ENCODE measurements at places on chromosomes 6 and 20.

DNA sequence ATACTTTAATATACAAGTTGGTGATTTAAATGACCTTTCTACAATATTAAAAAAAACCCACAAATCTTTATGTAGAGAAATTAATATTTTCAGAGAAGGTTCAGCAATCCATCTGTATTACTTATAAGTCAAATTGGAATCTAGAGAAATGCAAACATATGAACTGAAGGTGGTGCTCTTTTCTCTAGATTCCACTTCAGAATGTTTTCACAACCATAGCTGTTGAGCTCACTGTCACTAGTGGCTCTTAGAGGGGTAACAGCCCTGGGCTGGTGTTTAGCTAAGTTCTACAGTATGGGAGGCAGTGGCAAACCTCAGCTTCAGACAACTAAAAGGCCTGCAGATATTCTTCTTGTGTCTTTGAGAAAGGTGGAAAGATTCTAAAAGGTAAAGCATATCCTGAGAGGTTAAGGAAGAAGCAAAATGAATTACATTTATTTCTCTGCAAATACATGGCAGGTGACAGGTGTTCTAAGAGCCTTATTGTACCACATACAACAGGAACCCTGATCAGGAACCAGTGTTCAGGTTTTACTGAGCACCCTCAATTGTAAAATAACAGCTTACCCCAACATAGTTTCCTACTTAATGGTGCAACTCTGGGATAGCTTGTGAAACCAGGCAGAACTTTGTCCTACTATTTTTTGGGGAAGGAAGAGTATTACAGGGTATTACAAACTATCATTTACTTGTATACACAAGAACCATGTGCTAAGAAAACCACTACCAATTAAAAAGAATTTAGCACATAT, 56.6 kb upstream of the SAMHD1 start:
- DNase-seq, result no peak

DNA sequence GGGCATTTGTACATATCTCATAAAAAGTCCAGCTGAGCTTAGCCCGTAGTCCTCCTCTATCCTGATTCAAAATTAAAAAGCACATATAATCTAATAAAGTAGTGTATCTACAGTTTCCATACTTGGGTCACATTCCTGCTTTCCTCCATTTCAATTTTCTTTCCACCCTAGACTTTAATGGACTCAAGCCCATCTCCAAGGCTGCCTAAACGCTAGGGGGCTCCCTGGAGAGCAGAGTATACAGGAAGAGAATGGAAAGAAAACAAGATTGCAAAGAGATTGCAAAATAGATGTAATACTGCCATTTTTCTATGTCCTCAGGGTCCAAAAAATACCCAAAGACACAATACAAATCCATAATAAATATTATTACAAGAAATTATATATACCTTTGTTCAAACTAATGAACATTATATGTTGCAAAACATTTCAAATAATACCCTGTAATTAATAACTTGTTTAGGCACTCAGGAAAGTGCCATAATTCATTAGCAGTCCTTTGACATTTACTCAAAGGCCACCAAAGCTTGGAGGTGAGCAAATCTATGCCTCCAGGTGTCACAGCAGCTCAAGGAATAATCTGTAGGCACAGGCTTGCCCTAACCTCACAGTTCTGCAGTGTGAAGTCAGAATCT, 2.4 kb upstream of the MCM3 start:
- peak; percentile 60 for DNase-seq

DNA sequence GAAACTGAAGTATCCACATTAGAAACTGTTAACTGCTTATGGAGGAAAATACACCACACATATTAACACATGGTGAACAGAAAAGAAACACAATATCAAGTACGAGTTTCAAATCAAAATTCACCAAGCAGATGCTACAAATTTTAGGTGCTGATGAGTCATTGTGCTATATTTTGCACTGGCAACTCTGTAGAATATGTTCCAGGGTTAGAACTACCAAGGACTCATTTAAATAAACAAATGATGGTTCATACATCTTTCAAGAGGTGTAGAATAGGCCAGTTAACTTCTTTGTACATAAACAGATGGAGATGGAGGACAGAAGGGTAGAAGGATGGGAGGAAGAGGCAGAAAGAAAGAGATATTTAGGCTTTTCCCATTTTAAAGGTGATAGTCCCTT, 184.9 kb downstream of the ARHGAP18 start:
- no peak for DNase-seq

DNA sequence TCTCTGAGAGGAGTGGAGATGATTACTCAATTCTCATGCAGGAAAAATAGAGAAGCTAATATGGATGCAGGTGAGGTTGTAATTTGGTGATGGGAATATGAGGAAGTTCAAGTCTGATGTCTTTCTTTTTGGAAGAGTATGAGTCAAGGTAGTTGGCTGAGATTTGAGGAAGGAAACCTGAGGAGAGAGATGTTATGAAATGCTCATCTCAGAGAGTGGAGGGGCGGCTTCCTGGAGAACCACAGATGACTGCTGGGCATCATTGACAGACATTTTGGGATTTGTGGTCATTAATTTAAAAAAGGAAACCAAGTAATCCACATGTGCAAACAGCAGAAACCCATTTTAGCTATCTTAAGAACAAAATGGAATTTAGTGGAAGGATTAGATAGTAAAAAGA, 72.5 kb upstream of the UST start:
- DNase-seq, result no peak

DNA sequence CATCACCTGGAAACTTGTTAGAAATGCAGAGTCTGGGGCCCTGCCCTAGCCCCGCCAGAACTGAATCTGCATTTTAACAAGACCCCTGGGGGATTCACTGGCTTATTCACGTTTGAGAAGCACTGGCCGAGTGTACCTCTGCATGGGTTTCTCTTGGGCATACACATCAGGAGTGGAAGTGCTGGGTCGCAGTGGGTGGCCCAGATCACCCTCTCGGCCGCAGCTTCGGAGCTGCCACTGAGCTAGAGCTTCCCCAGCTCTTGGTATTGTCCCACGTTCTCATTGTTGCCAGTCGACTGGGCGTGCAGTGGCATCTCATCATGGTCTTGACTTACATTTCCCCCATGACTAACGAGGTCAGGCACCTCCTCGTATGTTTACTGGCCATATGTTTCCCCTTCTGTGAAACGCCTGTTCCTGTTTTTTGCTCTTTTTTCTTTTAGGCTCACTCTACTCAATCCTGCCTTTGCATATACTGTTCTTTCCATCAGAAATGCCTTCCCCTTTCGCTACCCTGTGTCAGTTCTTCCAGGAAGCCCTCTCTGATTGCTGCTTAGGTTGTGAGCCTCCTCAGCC, 3.0 kb upstream of the DLGAP4 start:
- DNase-seq, result no peak

- no peak for DNase-seq
These were observed 1.8 kb downstream of the FAM83D start for GRCh38 chr20:38927902-38928578.

DNA sequence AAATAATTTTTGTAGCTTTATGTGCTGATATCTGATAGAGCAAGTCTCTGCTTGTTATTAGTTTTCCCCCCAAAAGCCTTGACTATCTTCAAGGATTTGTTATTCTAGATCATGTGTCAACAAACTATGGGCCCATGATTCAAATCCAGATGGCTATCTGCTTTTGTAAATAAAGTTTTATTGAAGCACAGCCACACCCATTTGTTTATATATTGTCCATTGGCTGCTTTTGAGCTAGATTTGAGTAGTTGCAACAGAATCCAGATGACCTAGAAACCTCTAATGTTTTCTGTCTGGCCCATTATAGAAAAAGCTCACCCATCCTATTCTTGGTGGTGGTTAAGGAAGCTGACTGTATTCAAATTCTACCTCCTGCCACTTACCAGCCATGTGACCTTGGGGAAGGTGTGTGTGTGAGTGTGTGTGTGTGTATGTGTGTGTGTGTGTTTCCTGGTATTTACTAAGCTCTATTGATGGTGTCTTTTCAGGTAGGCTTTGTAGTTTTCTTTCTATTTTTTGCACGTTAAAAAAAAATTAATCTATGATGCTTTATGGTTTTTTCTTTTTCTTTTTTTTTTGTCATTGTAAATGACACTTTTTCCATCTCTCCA, 1.3 kb upstream of the GTSF1L start:
- DNase-seq, result no peak

- DNase-seq, result peak; percentile 50
These were observed 36.4 kb downstream of the HFE start for GRCh38 chr6:26123675-26123946.

GRCh38 chr20:63955827-63956663, at the start of gene UCKL1:
Gene UCKL1, minus strand, starts transcription at chr20:63956416. Its CDS starts 44 bp downstream, at chr20:63956372.
- peak; percentile 86 for DNase-seq

- DNase-seq, result no peak
These were observed 33.8 kb upstream of the KIF25 start for GRCh38 chr6:167963589-167964057.

DNA sequence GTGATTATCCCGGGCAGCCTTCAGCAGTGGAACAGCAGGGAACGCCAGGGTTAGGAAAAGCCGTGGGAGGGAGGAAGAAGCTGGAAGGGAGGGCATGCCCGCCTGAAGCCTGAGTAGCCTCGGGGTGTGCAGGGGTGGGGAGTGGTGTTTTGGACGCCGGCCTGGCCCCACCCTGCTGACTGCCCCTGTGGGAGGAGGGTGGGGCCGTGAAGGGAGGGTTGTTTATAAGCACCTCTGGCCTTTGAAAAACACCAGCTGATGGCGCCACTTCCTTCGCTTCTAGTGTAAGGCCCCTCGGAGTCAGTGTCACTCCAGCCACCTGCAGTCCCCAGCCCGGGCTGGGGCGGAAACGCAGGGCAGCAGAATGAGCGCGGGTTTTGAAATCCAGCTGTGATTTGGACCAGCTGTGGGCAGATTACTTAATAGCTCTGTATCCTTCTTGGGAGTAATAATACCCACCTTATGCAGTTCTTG, 52.8 kb upstream of the BMP6 start:
- no peak for DNase-seq

DNA sequence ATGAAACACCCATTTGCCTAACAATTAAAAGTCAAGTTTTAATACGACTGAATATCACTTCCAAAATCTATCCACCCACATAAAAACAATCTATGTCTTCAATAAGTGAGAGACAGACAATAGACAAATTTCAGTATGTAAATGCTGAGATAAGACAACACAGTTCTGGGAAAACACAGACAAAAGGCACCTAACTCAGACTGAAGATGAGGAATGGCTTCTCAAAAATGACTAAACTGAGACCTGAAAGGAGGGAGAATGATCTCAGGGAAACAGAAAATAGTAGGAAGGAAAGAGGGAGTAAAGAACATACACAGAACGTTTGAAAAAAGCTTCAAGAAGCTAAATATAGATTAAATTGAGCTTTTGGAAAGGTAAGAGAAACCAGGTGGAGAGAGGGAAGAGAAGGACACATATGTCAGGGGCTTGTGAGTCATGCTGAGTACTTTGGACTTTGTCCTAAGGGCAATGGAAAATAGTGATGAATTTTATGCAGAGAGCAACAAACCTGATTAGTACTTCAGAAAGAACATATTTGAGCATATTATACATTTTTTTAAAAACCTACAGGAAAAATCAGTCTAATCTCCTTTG, 16.1 kb downstream of the LMBRD1 start:
- no peak for DNase-seq

DNA sequence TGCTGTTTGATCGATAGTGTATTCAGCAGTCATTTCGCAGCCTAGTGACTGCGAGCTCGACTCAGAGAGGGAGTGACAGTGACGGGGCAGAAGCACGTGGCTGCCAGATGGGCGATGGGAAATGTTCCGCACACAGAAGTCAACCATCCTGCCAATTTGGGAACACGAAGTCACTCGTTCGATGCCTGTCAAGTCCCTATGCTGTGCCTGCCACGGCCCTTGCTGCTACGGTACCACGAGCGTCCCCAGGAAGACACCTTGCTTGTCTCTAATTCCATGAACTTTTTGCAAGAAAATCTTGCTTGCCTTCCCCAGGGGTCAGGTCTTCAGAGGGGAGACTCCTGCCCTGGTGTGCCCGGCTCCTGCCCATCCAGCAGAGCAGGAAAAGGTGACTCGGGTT, 17.0 kb upstream of the STX16 start:
- DNase-seq, result no peak

GRCh38 chr6:4732691-4733315, 43.4 kb upstream of the CDYL start:
- DNase-seq, result no peak

DNA sequence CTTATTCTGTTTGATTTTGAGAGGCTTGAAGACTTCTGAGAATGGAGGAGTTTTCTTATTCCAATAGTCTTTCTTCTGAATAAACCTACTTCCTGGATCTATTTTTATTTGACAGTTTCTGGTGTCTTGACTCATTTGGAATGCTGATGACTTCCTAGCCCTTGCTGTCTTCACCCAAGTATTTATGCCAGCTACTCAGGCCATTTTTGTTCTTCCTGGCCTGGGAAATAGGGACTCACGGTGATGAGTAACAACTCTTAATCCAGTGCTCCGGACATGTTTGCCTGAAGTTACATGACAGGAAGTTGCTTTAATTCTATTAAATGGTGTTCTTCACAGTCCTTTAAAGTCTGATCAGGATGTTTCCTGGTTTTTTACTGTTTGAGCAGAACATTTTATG, 272.1 kb upstream of the EYS start:
- no peak for DNase-seq

- DNase-seq, result no peak
These were observed 53.9 kb downstream of the FAM120B start for GRCh38 chr6:170360476-170360875.

DNA sequence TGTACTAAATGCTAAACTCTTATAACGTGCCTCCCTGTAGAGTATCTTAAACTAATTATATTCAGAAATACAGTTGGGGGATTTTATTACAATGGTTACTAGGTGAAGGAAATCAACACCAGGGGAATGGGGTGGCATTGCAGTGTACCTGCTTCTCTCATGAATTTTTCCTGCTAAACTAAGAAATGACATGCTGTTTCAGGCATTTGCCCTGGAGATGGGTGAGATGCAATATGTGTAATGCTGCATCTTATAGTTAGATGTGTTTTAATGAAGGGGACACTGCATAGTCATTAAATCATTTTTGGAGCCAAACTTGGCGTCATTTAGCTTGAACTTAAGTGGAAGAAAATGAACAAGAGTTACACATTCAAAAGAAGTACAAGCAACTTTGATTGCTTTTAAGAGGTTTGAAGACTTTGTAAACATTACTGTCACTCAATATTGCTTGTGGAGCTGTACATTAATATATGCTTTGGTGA, 4.3 kb downstream of the EYA4 start:
- DNase-seq, result no peak

DNA sequence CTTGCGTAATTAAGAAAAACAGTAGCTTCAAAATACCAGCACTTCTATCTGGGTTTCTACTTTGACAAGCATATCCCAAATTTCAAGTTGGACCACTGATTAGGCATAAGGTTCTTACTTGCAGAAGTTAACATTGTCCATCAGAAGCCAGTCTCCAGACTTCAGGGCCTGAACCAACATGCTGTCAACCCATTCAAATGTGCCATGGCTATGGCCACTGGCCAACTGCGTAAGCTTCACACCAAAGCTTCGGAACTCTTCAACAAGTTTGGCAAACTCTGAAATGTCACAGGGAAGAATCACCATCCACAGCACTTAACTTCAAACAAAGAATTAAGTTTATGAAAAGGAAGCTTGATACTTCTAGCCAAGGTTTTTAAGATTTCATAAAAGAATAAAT, 78.0 kb upstream of the LYRM2 start:
- no peak for DNase-seq

- no peak for DNase-seq
These were observed 145.6 kb upstream of the ID4 start for GRCh38 chr6:19691465-19692167.

- no peak for DNase-seq
These were observed 241.1 kb upstream of the TBX18 start for GRCh38 chr6:85005494-85005893.
